ELF-1 (cell line): ENCODE measurements at places on chromosomes 2 and 18.
A peak's percentile ranks its signal among the peaks of the same experiment; 100 is the strongest.

DNA sequence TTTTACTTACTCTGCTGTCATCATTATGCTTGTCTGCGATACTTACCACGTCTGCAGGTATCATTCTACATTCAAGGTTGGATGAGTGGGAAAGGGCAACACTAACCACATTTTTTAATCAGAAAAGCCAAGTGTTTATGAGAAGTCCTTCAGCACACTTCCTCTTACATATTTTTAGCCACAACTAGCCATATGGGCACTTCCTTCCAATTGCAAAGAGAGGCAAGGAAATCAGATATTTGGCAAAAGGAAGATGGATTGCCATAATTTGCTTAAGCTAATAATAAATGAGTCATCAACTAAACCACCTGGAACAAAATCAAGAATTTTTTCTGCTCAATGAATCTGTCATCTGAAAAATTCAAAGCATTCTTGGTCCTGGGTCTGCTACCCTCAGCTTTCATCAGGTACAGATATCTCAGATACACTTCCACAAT, 16.7 kb upstream of the MRO start:
- DNase-seq, result no peak

- no peak for DNase-seq
These were observed 148.6 kb upstream of the ZNF804A start for GRCh38 chr2:184449760-184450159.

DNA sequence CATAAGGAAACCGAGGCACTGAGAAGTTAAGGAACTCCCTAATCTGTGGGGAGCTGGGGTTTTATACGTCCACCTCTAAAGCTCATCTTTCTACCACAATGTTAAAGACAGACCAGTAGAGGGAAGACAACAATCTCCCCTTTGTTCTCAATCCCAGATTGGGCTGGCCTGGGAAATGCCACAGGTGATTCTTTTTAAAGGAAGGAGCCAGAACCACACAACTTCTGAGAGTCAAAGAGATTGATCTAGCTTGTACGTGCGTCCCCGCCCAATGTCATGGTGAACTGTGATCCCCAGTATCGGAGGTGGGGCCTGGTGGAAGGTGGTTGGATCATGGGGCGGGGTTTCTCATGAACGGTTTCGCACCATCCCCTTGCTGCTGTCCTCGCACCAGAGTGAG, 81.8 kb upstream of the LCLAT1 start:
- no peak for DNase-seq

GRCh38 chr2:48413676-48414075, 116.3 kb upstream of the STON1 start:
- DNase-seq, result no peak

DNA sequence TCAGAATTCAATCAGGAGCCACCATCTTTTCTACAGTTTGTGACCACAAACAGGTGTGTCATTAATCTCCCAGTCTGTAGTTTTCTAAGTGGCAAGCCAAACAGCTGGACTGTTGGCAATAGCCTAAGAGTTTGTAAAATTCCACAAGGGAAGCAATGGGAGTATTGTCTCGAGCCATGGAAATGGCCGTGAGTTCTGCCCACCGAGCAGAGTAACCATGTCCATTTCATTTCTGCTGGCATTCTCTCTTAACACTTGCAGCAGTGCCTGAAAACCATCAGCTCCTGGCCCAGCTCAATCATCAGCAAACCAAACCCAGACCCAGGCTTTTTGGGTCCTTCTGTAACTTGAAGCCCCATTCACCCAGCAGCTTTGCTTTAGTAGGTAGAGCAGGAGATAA, 387.8 kb upstream of the CDH7 start:
- no peak for DNase-seq

GRCh38 chr2:237865623-237866041, 6.2 kb downstream of the RAMP1 start:
- DNase-seq, result peak; percentile 79

DNA sequence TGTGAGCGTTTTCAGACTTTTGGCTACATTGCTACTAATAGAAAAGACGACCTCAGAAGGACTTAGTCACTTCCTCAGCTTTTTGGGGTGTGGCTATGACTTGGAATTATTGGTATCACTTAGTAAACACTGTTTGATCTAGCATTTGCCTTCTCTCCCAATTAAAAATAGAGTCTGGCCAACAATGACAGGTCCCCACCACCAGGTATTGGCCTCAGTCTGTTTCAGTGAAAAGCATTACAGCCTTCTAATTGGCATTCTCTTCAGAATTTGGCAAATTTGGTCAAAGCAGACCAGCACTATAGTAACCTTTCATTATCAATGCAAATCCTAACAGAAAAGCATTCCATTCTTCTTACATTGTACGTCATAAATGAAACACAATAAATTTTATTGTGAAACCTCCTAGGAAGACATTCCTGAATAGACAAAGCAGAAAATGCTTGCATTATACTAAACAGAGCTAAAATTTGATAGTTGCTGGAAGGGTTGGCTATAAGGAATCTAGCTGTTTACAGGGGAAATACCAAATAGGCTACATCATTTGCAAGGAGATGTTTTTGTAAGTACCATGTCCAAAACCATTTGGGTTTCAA, 613.9 kb downstream of the IRS1 start:
- DNase-seq, result no peak

GRCh38 chr2:219612577-219613286, 14.7 kb upstream of the SLC4A3 start:
- DNase-seq, result no peak

DNA sequence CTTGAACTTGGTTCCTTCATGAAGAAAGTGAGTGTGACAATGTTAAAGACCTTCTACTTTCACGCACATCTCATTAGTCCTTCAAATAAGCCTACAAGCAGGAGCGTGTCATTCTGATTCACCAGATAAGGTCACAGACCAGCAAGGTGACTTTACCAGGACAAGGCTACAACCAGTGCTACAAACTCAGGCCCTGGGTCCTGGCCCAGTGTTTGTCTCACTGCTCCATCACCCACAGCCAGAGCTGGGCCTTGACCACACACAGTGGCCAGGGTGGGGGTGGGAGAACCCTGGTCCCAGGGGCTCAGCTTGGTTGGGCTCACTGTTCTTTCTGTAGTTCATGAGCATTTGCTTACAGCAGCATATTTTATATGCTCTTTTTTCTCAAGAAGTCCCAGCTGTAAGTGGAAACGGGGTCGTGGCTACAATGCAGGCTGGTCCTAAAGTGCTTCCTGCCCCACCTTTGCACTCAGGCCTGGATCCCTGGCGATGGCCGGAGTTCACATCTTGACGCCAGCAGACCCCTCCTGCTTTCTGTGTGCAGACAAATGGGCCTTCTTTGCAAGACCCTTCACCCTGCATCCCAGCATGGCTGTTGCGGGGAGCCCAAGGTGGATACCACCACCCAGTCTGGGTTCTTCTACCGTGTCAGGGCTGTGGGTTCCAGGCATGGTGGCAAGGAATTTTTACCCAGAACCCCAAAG, 153.6 kb upstream of the EPAS1 start:
- no peak for DNase-seq

DNA sequence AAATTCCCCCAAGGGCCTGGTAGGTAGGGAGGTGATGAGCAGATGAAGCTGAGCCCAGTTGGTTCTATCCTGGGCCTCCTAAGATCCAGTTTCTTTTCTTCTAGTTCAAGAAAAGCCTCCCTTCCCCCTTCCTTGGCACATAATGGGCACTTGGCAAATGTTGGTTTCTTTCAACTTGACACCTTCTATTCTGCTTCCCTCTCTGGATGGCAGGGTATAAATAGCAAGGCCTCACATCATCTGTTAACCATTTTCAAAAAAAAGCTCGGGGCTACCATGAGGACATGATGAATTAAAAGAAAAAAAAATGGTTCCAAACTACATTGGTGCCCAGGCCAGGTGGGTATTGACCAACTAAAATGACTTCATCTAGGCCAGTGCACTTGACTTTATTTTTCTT, 29.9 kb downstream of the CTAGE1 start:
- DNase-seq, result no peak

- DNase-seq, result no peak
These were observed 44.4 kb downstream of the CERS6 start for GRCh38 chr2:168500516-168500915.

- DNase-seq, result no peak
These were observed 80.8 kb downstream of the COLEC12 start for GRCh38 chr18:419541-420175.

- no peak for DNase-seq
These were observed 39.5 kb downstream of the TMEM247 start for GRCh38 chr2:46518861-46519260.

DNA sequence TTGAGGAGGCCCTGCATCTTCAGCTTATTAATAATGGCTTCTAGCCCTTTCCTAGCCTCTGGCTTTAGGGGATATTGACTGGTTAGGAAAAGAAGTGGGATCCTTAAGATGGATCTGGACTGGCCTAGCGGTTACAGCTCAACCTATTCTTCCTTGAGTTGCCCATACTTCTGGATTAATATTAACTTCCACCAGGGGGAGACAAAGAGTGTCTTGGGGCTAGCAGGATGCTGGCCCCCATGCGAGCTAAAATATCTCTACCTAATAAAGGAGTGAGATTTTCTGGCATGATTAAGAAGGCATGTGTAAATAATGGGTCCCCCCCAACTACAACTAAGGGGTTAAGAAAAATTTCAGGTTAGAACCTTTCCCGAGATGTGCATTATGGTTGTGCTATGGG, 23.2 kb upstream of the PLA2R1 start:
- DNase-seq, result no peak
